Dermis blood vessel endothelial cell (primary cell): ENCODE measurements at places on chromosomes 13 and 19. TPM values are rescaled to one million over a fixed set of nuclear protein-coding genes. Genes with fewer than 3 reads are reported as not detected.

- peak; percentile 67 for DNase-seq
Measured at GRCh38 chr13:40255551-40255950, 410.9 kb downstream of the FOXO1 start.

DNA sequence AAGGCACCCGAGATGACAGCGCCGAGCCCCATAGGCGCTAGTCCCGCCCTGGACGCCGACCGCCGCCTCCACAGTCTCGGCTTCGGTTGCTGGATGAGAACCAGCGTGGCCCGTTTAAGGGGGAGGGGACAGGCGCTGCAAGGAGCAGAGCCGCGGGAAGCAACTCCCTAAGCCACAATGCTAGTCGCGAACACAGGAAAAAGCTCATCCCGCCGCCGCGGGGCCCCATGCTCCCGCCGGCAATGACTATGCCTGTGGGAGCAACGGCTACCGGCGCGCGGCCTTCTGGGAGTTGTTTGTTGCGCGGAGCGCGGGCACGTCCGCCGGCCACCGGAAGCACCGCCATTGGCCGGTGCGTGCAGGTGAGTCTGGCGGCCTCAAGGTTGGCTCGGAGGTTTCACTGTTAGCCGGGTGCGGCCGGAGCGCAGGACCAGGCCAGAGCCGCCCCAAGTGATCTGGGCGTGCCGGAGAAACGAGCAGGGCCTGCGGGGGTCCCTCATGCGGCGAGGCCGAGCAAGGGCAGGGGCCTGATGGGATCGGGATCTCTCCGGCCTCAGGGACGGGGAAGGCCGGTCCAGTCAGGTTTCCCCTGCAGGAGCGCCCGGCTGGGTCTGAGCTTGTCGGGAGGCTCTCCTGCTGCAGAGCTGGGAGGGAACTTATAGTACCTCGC lies at the start of gene ZNF544:
Gene ZNF544, plus strand, starts transcription at position 330 of the 670 bp plus-strand sequence. CDS start 15,110 bp downstream, outside the sequence.
- peak; percentile 84 for DNase-seq

DNA sequence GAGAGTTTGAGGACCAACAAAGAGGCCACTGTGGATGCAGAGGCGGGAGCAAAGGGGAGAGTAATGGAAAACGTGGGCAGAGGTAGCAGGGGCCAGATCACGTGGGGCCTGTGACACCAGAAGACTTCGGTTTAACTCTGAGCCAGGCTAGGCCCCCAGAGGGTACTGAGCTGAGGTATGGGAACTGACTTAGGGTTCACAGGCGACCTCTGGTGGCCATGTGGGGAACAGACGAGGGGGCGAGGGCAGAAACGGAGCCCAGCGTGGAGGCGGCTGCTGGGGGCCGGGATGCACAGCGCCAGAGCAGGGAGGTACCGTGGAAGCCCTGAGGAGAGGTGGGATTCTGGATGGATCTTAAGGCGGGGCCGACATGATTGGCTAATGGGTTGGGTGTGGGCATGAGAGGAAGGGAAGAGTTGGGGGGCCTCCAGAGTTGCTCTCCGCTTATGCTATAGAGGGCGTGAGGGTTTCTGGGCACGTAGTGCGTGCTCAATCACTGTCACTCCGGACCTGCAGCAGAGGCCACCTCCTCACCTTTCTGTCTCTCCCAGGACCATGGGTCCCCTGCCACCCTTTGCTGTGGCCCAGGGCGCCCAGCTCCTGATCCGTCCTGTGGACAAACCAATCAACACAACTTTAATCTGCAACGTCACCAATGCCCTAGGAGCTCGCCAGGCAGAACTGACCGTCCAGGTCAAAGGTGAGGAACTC lies 13.7 kb downstream of the PVR start:
- peak; percentile 84 for DNase-seq

DNA sequence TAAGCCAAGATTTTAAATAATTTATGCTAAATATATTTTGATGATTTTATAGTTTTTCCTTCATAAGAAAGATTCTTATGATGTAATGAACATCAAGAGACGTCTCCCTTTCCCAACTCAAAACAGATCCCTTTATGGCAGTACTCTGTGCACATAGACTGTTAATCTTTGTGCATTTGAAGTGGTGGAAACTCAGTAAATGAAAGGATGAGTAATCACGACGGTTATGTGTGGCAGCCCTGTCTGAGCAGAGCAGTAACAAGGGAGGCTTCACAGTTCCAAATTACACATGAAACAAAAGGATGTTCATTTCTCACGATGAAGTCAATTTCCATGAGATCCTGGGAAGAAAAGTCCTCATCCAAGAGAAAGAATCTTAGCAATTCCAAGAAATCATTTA lies 498.1 kb downstream of the KLF5 start:
- DNase-seq, result no peak

GRCh38 chr13:45682494-45683008 lies 19.6 kb upstream of the CBY2 start:
- DNase-seq, result no peak

DNA sequence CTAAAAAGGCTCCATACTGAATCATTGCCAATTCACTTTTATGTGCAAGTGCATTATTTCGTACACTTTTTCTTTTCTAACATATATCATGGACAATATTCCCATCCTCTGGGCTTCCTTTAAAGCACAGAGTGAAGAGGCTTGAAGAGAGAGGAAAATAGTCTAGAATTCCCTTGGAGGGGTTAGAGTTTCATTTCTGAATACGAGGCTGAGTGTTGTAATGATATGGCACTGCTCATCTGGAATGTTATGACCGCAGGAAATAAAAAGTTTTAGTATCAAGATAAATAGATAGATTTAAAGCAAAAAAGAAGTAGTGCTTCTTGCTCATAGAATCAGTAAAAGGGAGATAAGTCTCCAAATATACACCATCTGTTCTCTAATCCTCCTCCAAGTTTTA lies 412.3 kb upstream of the SLITRK1 start:
- no peak for DNase-seq

- DNase-seq, result peak; percentile 73
Measured at GRCh38 chr13:45847554-45848224, 3.9 kb downstream of the SIAH3 start.

DNA sequence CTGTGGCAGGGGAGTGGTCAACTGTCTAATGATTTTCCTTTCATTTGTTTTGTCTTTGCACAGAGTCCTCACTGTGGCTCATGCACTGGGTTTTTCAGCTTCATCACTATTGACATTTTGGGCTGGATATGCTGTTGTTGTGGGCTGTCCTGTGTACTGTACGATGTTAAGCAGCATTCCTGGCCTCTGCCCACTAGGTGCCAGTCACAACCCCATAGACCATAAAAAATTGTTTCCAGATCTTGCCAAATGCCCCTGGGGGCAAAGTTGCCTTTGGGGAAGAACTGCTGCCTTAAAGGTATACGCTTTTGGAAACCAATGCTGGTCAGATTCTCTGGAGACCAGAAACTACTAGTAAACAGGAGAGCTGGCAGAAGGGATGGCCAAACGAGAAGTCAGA lies 310.4 kb downstream of the SPRY2 start:
- peak; percentile 69 for DNase-seq

- no peak for DNase-seq
Measured at GRCh38 chr13:41763782-41764181, 197.1 kb downstream of the VWA8 start.

DNA sequence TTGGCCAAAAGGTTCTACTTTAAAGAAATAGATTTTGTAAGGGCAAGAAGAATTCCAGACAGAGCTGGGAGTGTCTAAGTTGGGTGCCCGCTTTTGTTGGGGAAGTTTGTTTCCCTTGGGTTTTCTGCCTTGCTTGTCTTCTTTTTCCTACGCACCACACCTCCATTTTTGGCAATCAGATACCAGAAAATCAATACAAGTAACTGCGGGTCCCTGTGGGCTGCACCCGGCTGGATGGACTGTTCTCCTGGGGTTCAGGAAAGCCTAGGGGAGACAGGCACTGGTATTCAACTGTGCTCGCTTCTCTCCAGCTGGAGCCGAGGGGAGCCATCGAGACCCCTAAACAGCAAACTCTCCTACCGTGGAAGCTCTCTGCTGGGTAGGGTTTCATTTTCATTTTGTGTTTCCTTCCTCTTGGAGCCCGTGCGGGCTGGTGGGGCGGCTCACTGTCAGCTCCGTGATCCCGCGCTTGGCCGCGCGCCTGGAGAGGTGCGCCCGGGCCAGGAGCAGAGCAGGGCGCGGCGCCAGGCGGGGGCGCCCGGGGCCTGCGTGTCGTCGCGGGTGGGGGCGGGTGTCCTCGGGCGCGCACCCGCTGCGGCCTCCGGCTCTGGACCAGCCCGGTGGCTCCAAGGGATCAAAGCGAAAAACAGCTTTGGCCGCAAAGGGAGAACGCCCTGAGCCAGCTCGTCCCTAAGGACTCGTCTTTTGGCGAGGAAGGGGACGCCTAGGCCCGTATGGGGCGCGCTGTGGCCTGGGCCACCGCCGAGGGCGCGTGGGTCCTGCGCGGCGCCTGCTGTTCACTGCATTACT lies 347.2 kb downstream of the ZNF536 start:
- DNase-seq, result peak; percentile 4

DNA sequence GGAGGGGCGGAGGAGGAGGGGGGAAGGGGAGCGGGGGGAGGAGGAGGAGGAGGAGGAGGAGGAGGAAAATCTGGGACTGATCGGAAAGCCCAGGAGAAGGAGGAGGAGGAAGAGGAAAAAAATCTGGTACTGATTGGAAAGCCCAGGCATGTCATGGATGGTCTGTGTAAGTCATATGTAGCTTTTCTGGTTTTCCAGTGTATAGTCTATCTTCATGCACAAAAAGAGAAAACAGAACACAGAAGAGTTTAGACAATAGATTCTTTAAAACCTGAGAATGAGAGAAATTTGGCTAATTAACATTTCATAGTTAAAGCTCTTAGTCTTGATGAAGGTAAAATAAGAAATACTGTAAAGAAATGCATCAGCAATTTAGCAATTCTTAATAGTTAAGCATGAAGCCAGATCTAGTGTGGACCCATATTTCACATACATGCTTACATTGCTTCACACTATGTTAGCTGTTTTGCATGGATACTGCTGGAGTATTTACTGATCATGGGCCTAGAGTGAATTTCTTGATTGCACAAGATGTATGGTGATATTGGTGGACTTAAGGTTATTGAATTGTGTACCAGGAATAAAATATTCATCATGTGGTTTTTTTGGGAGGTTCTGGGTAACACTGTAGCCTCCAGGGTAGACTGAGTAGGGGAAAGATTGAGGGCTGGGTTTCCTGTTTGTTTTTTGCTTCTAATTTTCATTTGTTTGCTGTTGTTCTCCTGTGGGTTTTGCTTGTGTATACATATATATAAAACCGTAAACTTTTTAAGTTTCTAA lies 41.4 kb downstream of the SUCLA2 start:
- no peak for DNase-seq

GRCh38 chr13:94056362-94056990 lies 423.0 kb downstream of the DCT start:
- no peak for DNase-seq

GRCh38 chr13:72834601-72835000 lies 52.7 kb downstream of the PIBF1 start:
- no peak for DNase-seq

DNA sequence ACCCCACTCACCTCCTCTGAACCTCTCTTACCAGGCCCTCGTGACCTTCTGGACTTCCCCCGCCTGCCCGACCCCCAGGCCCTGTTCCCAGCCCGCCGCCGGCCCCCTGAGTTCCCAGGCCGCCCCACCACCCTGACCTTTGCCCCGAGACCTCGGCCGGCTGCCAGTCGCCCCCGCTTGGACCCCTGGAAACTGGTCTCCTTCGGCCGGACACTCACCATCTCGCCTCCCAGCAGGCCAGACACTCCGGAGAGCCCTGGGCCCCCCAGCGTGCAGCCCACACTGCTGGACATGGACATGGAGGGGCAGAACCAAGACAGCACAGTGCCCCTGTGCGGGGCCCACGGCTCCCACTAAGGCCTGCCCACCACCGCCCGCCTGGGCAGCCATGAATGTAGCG lies 3.2 kb downstream of the TTC9B start:
- no peak for DNase-seq

- DNase-seq, result no peak
Measured at GRCh38 chr13:98994080-98994479, 16.2 kb upstream of the DOCK9 start.

- peak; percentile 41 for DNase-seq
Measured at GRCh38 chr19:18300930-18301717, 19.7 kb upstream of the JUND start.

GRCh38 chr19:2949939-2950285 lies 5.1 kb upstream of the ZNF77 start:
- peak; percentile 100 for DNase-seq

- peak; percentile 60 for DNase-seq
Measured at GRCh38 chr19:873084-873483, 13.6 kb downstream of the CFD start.

GRCh38 chr13:21347753-21348318 lies 111.3 kb downstream of the ZDHHC20 start:
- DNase-seq, result no peak

- peak; percentile 35 for DNase-seq
Measured at GRCh38 chr19:48113190-48113917, 2.7 kb upstream of the PLA2G4C start.

- DNase-seq, result no peak
Measured at GRCh38 chr13:44414716-44415115, 41.1 kb downstream of the SERP2 start.

DNA sequence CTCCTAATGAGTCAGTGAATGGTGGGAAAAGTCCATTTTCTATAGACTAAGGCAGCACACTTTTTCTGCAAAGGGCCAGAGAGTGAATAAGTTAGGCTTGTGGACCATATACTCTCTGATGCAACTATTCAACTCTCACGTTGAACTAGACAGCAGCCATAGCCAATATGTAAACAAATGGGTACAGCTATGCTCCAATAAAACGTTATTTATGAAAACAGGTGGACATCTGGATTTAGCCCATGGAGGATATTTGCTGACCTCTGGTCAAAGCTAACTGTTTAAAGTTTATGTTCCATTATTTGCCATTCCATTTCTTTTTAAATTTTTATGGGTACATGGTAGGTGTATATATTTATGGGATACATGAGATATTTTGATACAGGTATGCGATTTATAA lies 4.7 kb upstream of the CCDC169 start:
- DNase-seq, result no peak

- no peak for DNase-seq
Measured at GRCh38 chr13:25489238-25489637, 117.5 kb downstream of the ATP8A2 start.

DNA sequence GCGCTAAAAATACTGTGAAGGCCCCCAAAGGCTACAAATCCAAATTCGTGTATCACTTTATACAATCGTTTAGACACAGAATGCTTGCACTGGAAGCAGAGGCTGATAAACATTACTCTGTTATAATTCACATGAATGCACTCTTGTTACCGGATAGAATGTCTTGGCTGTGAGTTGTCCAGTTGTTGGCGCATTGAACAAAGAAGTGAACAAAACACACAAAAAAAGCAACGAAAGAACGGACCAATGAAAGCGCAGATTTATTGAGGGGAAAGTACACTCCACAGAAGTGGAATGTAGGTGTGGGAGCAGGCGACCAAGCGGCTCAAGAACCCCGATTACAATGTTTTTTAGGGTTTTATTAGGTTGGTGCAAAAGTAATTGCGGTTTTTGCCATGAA lies 529 bp upstream of the ZNF418 start:
- DNase-seq, result no peak

The MIPEP gene
- 9.6 and 14.0 TPM in 2 replicates for total RNA-seq

The NLRP7 gene
- under 0.01 TPM in 1 of 2 replicates, not detected in the other for total RNA-seq

The ZNF763 gene
- total RNA-seq, result 1.6 and 3.1 TPM in 2 replicates

The ABHD8 gene
- total RNA-seq, result 9.5 and 11.7 TPM in 2 replicates

The LILRB5 gene
- not detected in 2 replicates for total RNA-seq

The ZNF724 gene
- total RNA-seq, result 5.6 and 8.7 TPM in 2 replicates

The DMWD gene
- 28.8 and 31.7 TPM in 2 replicates for total RNA-seq

The CLIP3 gene
- 6.7 and 7.8 TPM in 2 replicates for total RNA-seq
